ENCODE measurements at places on chromosomes 5 and 9.

DNA sequence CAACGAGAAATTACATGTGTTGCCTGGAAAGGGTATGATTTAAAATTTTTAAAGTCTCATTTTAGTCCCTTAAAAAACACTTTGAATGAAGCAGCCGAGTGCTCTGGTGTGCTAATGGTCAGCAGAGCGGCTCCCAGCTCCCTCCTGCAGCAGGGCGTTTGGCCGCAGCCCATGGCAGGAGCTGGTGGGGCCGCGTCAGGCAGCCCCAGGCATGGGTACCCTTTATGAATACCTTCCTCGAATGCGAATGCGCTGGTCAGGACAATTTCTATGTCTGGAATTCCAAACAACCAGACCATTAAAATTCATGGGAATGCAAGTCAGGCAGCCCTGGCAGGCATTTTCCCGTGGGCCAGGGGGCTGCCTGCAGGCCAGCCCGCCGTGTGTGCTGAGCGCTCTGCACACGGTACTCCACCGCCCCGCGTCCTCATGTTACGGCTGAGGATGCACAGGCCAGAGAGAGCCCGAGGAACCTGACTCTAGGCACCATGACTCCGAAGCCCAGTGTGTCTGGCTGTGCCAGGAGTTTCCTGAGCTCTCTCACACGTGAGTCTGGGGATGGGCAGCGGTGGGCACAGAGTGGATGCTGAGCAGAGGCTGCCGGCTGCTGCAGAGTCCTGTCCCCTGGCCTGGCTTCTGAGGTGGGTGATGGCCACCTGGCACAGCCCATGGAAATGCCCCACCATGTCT, 123.7 kb downstream of the WNK2 start:
- no peak for DNase-seq

- peak; percentile 29 for DNase-seq
These were observed 44.7 kb upstream of the LMX1B start for GRCh38 chr9:126569036-126569435.

DNA sequence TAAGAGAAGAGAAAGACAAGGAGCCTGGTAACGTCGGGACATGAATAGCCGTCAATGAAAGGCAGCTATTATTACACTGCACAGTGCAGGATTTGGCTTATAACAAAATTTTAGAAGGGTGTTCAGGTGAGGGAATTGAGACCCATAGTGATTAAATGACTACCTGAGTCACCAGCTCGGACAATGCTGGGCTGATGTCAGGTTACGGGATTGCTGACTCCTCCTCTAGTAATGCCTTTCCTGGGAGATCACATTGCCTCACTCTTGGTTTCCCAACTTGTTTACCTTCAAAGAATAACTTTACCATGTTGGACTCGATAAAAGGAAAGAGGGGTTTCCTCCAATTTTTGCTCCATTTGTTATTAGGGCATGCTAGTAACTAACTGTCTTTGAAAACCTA, 132.6 kb downstream of the GHR start:
- no peak for DNase-seq

- DNase-seq = peak; percentile 75
These were observed 31.8 kb downstream of the MAP1B start for GRCh38 chr5:72138943-72139521.

- DNase-seq = no peak
These were observed 89.8 kb downstream of the PTTG1 start for GRCh38 chr5:160511280-160511929.

- DNase-seq = no peak
These were observed 14.4 kb downstream of the DOCK8 start for GRCh38 chr9:228929-229695.

- DNase-seq = no peak
These were observed 1143.2 kb upstream of the CDH6 start for GRCh38 chr5:30050056-30050815.

DNA sequence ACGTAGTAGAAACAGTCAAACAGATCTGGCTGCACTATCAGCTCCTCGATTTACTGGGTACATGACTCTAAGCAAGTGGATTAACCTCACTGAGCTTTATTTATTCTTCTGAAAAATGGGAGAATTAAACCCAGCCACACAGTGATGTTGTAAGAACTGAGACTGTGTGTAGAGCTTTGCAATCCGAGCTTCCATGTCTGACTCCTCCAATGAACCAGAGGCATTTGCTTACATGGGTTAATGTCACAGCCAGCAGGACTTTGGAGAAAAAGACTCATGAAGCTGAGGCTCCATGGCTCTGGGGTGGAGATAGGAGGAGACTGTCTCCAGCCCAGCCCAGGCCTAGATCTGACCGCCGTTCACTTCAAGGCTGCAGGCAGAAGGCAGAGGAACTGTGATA, 201.3 kb downstream of the CDK5RAP2 start:
- no peak for DNase-seq

GRCh38 chr5:11494340-11494739, 409.9 kb downstream of the CTNND2 start:
- DNase-seq = peak; percentile 8

GRCh38 chr5:67648201-67648671, 451.6 kb upstream of the CD180 start:
- no peak for DNase-seq

GRCh38 chr5:89064054-89064453, 181.1 kb upstream of the MEF2C start:
- no peak for DNase-seq

DNA sequence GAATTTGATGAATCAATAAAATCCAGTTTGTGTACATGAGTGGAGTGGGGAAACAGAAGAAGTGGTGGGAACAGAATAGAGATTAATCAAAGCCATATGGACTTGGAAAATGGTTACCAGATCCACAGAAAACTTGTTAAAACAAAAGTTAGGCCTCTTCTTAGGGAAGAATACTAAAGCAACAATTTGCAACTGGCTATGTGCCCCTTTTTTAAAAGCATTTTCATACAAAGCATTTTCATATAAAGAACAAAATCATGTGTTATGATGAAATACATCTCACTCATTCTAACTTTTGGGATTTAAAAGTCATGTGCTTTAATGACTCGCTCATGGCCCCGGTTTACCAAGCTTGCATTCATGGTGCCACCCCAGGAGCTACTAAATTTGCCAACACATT, 276.9 kb downstream of the EFNA5 start:
- no peak for DNase-seq

DNA sequence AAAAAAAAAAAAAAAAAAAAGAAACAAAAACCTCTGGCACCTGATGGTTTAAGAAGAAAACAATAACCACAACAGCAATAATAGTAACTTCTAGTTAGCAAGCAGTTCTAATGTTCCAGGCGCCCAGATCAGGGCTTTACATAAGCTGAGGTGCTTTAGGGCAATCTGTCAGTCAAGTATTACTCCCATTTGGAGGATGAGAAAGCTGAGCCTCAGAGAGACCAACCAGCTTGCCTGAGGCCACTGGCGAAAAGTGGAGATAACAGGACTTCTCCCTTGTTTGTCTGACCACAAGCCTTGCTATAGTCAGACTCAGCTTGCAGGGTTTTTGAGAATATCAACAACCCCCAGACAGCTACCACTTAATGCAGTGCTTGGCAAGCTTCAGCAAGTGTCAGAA, 83.5 kb upstream of the BOD1 start:
- DNase-seq = no peak

GRCh38 chr9:114690308-114690707, 8.3 kb upstream of the TEX48 start:
- DNase-seq = no peak

DNA sequence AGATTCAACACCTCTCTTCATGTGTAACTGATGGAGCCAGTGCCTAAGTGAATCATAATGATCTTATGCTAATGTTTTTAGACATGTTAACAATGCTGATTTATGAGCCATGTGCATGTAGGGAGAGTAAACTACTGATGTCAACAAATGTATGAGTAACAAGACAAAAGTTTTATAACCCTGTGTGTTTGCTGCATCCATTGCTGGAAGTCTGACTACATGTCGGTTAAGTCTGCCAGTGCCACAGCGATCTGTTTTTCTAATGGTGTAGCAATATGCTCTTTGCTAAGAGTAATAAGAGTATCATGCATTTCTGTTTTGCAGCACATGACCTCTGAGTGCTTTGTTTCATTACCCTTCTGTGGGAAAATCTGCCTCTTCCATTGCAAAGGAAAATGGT, 26.4 kb upstream of the TMOD1 start:
- DNase-seq = no peak

GRCh38 chr5:143396353-143396940, 7.0 kb downstream of the NR3C1 start:
- no peak for DNase-seq

DNA sequence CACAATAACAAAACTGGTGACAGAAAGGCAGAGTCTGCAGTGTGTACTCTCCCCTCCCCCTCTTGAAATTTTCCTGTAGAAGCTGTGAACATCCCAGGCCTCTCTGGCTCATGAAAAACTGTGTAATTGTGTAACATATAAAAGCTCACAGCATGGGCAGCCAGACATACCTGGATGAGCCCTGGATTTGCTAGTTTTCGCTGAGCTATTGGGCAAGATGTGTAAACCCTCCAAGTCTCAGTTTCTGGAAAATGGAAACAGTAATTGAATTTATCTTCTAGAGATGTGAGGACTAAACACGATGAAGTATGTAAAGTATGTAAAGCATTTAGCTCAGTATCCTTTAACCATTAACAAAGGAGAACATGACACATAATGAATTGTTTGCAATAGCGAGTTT, 143.2 kb upstream of the ANKH start:
- no peak for DNase-seq

DNA sequence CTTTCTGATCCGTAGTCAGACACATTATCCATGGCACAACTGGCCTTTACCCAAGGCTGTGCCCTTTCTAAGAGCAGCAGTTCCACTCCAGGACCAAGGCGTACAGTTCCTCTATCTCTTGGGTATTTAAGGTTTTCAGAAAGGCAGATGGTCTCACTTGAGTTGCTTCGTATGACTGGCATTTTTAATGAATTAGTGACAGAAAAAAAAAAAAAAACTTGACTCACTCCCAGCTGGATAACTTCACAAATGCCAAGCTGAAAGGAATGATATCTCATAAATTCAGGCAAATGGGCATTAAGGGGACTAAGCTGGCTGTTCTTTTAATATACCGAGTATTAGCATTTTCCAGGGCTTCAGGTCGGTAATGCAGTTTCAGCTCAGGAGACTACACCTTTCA, 60.7 kb downstream of the SLC24A2 start:
- no peak for DNase-seq

GRCh38 chr5:31638345-31638744, 586 bp upstream of the PDZD2 start:
- DNase-seq = no peak

GRCh38 chr5:39015743-39016586, 58.2 kb downstream of the RICTOR start:
- no peak for DNase-seq

DNA sequence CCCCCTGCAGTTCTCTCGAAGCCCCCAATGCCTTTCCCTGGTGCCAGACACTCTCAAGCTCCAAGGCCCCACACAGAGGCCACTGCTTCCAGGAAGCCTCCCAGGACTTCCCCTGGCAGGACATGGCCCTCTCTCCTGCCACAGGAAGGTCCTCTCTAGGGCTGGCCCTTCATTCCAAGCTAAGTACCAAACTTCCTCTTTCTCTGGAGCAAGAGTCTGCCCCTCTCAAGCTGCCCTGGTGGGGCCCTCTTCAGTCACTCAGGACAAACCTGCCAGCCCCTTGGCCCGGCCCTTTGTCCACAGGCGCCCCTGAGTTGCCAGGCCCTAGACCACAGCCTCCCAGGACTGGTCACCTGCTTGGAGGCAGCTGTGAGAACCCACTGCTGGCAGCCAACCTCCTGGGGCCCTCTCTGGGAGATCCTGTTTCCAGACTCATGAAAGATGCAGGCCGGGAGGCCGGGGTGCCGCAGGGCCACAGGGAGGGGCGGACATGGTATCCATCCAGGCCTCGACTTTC, 6.6 kb downstream of the NINJ1 start:
- no peak for DNase-seq

- DNase-seq = peak; percentile 38
These were observed 105.1 kb downstream of the CEMIP2 start for GRCh38 chr9:71663216-71663615.

DNA sequence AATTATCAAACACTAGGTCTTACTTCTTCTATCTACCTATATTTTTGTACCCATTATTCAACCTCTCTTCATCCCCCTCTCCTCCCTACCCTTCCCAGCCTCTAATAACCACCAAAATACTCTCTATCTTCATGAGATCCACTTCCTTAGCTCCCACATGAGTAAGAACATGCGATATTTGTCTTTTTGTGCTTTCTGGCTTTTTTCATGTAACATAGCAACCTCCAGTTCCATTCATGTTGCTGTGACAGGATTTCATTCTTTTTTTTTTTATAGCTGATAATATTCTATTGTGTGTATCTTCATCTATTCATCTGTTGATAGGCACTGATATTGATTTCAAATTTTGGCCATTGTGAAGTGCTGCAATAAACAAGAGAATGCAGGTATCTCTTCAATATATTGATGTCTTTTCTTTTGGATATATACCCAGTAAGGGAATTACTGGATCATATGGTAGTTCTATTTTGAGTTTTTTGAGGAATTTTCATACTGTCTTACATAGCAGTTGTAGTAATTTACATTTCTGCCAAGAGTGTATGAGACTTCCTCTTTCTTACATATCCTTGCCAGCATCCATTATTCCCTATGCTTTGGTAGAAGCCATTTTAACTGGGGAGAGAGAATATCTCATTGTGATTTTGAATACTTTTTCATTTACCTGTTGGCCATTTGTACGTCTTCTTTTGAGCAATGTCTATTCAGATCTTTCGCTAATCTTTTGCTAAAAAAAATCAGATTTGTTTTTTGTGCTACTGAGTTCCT, 156.8 kb downstream of the DCP2 start:
- no peak for DNase-seq

DNA sequence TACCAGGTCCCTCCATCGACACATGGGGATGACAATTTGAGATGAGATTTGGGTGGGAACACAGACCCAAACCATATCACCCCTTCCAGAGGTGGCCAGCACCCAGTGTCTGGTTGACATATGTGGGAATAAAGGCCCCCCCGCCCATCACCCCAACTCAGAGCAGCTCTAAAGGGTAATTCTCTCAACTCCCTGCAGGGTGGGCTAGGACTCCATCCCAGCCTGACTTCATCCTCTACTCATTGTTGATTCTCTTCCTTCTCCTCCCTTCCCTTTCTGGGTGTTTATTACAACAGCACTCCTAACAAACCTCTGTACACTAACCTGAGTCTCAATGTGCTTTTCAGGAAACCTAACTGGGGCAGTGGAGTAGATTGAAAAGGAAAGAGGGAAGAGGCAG, 339.9 kb downstream of the ACTL7B start:
- DNase-seq = no peak

GRCh38 chr9:110041452-110041851, 166.5 kb downstream of the C9orf152 start:
- DNase-seq = no peak

GRCh38 chr5:167294882-167295680, 996.4 kb upstream of the WWC1 start:
- DNase-seq = peak; percentile 100

- no peak for DNase-seq
These were observed 65.7 kb downstream of the SIL1 start for GRCh38 chr5:139132515-139132914.
